ENCODE measurements at places on chromosomes 5 and 9.
A peak's percentile ranks its signal among the peaks of the same experiment; 100 is the strongest.

DNA sequence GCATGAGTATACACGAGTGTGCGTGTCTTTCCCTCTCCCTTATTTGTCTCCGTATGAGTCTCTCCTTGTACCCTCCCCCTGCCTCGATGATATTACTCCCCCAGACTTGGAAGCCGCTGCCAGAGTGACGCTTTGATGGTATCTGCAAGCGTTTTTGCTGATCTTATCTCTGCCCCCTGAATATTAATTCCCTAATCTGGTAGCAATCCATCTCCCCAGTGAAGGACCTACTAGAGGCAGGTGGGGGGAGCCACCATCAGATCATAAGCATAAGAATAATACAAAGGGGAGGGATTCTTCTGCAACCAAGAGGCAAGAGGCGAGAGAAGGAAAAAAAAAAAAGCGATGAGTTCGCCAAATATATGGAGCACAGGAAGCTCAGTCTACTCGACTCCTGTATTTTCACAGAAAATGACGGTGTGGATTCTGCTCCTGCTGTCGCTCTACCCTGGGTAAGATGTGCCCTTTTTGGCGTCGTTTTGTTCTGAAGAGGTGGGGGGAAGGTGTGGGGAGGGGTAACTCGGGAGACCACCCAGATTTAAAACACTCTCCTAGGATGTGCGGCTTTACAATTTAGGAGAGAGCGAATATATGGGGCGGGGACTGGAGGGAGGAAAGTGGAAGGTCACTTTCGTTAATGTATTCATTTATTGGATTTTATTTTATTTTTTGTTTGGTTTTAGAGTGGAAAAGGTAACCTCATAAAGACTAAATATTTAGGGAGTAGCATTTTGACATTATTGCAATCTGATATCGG lies at the start of gene GABRG2:
Gene GABRG2 (plus strand): TSS at position 119 of the 757 bp plus-strand sequence. CDS start 227 bp downstream, at position 346.
- no peak for DNase-seq

GRCh38 chr9:136975644-136976043 lies 1.7 kb upstream of the PTGDS start:
- DNase-seq: no peak

DNA sequence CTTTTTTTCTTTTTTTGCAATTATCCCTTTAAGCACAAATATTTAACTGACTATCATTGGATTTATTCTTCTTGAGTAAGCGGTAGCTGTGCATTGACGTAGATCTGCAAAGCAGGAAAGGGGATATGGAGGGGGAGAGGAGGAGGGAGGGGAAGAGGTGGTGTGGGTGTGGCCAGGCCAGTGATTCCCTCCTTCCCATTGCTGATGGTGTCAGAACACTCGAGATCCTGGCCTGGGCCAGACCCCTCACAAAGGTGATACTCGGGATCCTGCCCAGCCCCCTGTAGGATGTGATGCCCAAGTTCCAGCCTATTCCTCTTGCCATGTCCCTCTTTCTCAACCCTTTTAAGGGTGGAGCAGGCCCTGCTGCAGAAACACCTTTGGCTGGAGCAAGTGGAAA lies 9.9 kb downstream of the SLC36A3 start:
- no peak for DNase-seq

DNA sequence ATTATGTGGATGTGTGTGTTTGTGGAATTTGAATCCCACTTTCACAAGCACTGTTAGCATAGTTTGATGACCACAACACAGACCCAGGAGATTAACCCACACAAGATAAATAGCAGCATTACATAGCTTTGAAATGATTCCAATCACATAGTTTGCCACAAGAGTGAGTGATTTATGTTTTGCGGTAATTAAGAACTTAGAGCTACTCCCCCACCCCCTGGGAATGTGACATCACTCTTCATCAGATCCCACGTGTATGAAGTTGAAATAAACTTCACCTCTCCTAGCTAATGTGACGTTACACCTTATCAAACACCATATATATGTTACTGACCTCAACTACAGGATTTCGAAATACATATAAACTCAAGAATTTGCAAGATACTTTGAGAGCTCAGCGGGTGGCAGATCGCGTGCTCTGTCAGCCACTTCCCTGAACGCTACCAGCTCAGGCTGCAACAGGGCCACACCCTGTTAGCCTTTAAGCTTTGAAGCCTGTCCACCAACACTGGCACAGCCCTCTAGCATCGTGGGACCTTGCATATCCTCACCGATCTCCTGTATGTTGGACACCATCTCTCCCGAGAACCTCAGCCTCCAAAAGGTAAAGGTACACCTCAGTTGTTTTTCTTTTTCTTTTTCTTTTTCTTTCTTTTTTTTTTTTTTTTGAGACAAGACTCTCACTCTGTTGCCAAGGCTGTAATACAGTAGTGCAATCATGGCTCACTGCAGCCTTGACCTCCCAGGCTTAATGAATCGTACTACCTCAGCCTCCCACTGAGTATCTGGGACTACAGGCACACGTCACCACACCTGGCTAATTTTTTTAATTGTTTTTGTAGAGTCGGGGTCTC lies 1.7 kb upstream of the AGTPBP1 start:
- DNase-seq: peak; percentile 84

GRCh38 chr9:127935765-127936221 lies 1.9 kb downstream of the DPM2 start:
- no peak for DNase-seq

DNA sequence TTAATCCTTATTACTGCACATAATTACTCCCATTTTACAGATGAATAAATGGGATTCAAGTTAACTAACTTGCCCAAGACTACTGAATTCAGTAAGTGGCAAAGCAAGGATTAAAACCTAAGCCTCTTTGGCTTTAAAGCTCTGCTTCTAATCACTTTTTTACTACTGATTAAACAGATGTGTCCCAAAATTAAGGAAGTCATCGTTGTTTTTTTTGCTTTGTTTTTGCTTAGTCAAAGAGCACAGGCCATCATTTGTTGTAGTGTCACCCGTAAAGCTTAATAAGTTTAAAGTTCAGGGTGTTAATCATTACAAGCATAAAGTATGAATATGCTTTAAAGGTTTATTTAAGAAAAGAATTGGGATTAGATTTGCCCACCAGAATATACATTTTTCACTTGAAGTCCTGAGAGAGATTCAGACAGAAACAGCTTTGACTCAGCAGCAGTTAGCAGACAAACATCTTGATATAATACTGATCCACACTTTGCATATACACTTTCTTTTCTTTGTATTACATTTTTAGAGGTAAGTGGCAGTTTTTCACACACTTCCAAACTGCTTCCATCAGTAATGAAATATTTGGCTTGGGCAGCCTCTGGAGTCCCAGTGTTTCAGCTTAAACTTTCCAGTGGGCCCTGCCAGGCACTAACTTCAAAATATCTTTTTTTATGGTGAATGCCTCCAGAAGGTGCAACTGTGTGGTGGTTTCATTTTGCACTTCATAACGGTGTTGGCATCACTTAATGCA lies 52.7 kb downstream of the PIK3R1 start:
- DNase-seq: no peak

GRCh38 chr5:97624886-97625285 lies 441.8 kb upstream of the RIOK2 start:
- no peak for DNase-seq

GRCh38 chr9:33041432-33042188 lies 16.5 kb downstream of the DNAJA1 start:
- no peak for DNase-seq

DNA sequence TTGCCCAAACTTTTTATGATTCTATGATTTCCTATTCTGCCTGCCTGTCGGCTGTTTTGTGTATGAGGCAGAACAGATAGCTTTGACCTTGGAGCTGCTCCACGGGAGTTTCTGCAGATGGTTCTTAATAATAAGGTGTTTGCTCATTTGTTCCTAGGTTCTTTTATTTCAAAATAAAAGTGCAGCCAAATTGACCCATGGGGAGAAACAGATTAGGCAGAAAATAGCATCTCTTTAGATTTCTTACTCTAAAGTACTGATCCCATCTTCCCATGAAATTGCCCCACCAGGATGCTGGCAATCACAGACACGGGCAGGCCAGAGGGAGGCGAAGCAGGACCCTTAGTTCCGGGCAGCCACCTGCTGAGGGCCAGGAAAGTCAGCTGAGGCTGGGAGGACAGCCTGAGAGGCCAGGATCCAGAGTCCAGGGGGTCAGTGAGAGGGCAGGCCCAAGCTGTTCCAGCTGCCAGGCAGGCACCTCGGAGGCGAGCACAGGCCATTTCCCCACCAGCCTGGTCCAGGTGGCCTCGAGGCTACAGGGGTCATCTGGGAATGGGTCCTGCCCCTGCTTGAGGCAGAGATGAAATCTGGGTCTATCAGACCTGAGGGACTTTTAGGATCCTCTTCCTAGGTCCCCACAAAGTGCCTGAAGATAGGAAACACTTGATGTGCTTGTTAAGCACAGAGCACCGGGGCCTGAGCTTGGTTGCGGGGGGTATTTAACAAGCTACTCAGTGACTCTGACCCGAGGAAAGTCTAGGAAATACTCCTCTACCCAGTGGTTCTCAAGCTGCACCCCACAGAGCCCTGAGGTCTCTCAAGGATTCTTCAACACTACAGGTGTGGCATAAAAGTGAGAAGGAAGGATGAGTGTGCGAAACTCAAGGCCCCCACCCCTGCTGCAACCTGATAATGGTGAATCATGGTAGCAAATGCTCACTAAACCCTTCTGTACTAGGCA lies 145.4 kb downstream of the CMYA5 start:
- DNase-seq: no peak

All from LoVo (cell line).